ENCODE measurements at places on chromosomes 5 and 9. TPM values are rescaled to one million over a fixed set of nuclear protein-coding genes. Genes with fewer than 3 reads are reported as not detected.

The TRPM3 gene
- total RNA-seq, result 4.5 TPM

The PCDHGA9 gene
- 5.5 TPM for total RNA-seq

The BAAT gene
- 0.07 TPM for total RNA-seq

The LCN10 gene
- 0.33 TPM for total RNA-seq

The PRSS3 gene
- 14.8 TPM for total RNA-seq

The ZNF462 gene
- 18.2 TPM for total RNA-seq

The GPR150 gene
- total RNA-seq, result 0.40 TPM

The ORM2 gene
- not detected for total RNA-seq

The NUTM2F gene
- not detected for total RNA-seq

The TRIM7 gene
- 1.2 TPM for total RNA-seq

The BRINP1 gene
- total RNA-seq, result 8.9 TPM

The DOLK gene
- total RNA-seq, result 30.9 TPM

The JAKMIP2 gene
- total RNA-seq, result 0.13 TPM

The FOXD4 gene
- 0.13 TPM for total RNA-seq

The HMCN2 gene
- 0.07 TPM for total RNA-seq

The TTLL11 gene
- 4.6 TPM for total RNA-seq

The GDF9 gene
- total RNA-seq, result 0.26 TPM

The IGFBPL1 gene
- 0.20 TPM for total RNA-seq

The PCDHB16 gene
- 0.50 TPM for total RNA-seq

The FOXD4L4 gene
- total RNA-seq, result 0.20 TPM

The DNAH5 gene
- 0.20 TPM for total RNA-seq

The CCNI2 gene
- not detected for total RNA-seq

The DRD1 gene
- total RNA-seq, result 1.2 TPM

The LRRC70 gene
- total RNA-seq, result 1.0 TPM

The FST gene
- 189 TPM for total RNA-seq

The IL33 gene
- 65.7 TPM for total RNA-seq

The NEUROG1 gene
- total RNA-seq, result not detected

The NR2F1-AS1 gene
- 10.7 TPM for total RNA-seq

The MARVELD2 gene
- total RNA-seq, result 1.6 TPM

The MRPS27 gene
- 68.4 TPM for total RNA-seq

The ORM1 gene
- not detected for total RNA-seq

The SHOC1 gene
- total RNA-seq, result under 0.01 TPM

The TMEM174 gene
- total RNA-seq, result not detected

The PCDHA9 gene
- total RNA-seq, result 0.07 TPM

The FBP2 gene
- total RNA-seq, result not detected

The HMMR gene
- total RNA-seq, result 12.8 TPM

The RAI14 gene
- 128 TPM for total RNA-seq
